ENCODE measurements at places on chromosomes 16 and 17. TPM values are rescaled to one million over a fixed set of nuclear protein-coding genes. Genes with fewer than 3 reads are reported as not detected.
A peak's percentile ranks its signal among the peaks of the same experiment; 100 is the strongest.

DNA sequence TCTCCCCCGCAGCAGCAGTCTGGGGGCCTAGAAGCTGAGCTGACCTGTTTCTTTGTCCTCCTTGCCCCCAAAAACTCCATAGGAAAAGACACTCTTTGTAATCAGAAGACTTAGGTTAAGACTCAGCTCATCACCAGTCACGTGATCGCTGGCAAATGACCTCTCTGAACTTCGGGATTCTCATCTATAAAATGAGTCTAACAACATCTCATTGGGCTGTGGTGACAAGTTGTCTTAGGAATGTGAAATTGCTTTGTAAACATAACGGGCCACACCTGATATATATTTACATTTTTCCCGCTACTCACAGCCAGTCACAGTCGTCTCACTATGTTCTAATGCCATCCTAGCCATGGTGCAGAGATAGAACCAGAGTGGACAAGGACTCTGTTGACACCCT is 86.0 kb upstream of the LHX1 start:
- no peak overlapping the region for H3K4me3 ChIP-seq
- H3K36me3 ChIP-seq: no peaks in the 10 kb centered on the region
- no peak overlapping the region for H3K27ac ChIP-seq
- H3K27me3 ChIP-seq: peaks cover 7% of the 10 kb centered on the region

The CHST4 gene
- total RNA-seq: not detected

GRCh38 chr16:64162613-64163375 is 959.1 kb downstream of the CDH11 start:
- no peaks in the 10 kb centered on the region for H3K36me3 ChIP-seq
- no peak overlapping the region for H3K4me3 ChIP-seq
- no peak overlapping the region for H3K27ac ChIP-seq
- H3K27me3 ChIP-seq: no peaks in the 10 kb centered on the region

- no peak overlapping the region for H3K27ac ChIP-seq
- peaks cover 43% of the 10 kb centered on the region for H3K27me3 ChIP-seq
- no peaks in the 10 kb centered on the region for H3K36me3 ChIP-seq
- H3K4me3 ChIP-seq: no peak overlapping the region
- DNase-seq: no peak
These were observed 2.5 kb downstream of the GUCY2D start for GRCh38 chr17:8004899-8005298.

DNA sequence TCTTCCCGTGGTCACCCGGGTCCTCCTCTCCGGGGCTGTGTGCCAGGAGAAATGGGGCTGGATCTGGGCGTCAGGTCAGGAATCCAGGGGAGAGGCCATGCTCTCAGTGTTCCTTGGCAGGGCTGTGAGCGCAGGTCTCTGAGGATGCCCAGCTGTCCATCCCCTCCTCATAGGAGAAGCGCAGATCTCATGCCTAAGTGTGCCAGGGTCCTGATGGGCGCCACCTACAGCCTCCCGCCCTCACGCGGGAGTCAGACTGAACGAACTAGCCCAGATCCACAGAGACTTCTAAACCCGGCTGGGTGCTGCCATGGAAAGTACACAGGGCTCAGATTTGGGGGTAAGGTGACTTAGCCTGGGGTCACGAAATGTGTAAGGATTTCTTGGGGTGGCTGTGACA is 24.3 kb downstream of the MGRN1 start:
- H3K4me1 ChIP-seq: peaks cover 35% of the 10 kb centered on the region
- DNase-seq: no peak
- no peak overlapping the region for H3K4me3 ChIP-seq
- peak overlapping the region; percentile 53 for H3K27ac ChIP-seq

The ERN1 gene
- 23.6 TPM for total RNA-seq

- no peak overlapping the region for H3K4me3 ChIP-seq
- no peak for DNase-seq
- H3K4me1 ChIP-seq: no peaks in the 10 kb centered on the region
- no peaks in the 10 kb centered on the region for H3K36me3 ChIP-seq
These were observed 37.6 kb upstream of the RPL38 start for GRCh38 chr17:74165797-74166365.

DNA sequence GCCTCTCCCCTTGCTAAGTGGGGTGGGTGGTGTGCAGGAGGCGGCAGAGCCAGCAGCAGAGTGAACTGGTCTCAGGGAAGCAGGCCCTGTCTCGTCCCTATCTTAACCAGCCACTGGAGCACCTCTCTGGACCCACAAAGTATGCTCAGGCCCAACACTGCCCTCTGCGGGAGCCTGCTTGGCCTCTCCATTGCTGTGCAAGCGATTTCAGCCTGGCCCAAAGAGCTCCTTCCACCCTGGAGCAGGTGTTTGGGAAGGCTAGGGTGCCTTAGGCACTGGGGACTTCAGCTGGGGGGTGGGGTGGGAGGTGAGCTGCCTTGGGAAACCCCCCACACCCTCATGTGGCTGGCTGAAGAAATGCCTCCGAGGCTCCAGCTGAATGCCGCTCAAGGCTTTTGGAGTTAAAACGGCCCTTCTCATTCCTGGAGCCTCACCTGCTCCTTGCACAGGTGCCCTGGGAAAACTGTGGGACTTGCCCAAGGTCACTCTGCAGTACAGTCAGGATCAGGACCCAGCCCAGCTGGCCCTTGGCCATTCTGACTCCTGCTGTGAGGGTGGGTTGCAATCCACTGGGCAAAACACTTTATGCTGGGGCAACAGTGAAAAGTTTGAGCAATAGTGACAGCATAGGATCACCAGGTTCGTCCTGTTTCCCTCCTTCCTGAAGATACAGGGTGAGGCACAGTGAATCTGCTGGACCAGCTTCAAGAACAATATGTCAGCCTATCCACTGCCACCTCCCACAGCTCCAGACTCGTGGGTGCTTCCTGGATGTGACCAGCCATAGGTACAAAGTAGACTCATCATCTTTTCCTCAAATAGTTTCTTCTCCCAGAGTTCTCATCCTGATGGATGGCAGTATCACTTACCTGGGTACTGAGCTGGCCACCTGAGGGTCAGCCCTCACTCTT is 5.9 kb upstream of the UBE2O start:
- H3K27ac ChIP-seq: no peak overlapping the region
- no peaks in the 10 kb centered on the region for H3K36me3 ChIP-seq
- DNase-seq: no peak
- H3K4me3 ChIP-seq: no peak overlapping the region
- no peaks in the 10 kb centered on the region for H3K27me3 ChIP-seq
- H3K4me1 ChIP-seq: peaks cover 1% of the 10 kb centered on the region

- H3K4me3 ChIP-seq: no peak overlapping the region
- no peak overlapping the region for H3K27ac ChIP-seq
- no peak for DNase-seq
These were observed 3.0 kb upstream of the CCL1 start for GRCh38 chr17:34366010-34366409.

DNA sequence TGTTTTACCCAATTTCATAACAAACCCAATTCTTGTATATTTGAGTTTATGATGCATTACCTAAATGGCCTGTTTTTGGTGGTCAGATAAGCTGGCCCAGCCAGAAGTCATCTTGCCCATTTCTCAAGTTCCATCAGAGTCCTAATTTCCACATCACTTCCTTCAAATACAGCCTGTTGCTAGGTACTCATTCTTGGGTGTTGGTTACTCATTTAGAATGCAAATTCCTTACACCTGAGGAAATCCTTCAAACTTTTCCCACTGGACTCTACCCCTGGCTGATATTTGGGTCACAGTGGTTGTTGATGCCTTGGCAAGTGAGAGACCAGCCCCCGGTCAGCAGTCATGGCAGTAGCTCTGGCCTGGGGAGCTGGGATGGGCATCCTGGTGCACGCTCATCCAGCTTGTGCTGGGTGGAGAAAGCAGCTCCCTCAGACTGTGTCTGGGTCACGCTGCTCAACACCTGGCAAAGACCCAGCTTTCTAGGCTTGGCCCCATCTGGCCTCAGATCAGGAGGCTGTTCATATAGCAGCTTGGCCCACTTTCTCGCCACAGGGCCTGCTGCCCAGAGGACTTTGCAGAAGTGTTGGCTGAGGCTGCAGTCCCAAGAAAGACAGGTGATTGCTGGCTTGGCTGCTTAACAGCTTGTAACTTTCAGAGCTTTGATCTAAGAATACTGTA is 25.8 kb downstream of the WSB1 start:
- peaks cover 32% of the 10 kb centered on the region for H3K36me3 ChIP-seq
- no peak overlapping the region for H3K27ac ChIP-seq
- no peak for DNase-seq
- no peaks in the 10 kb centered on the region for H3K4me1 ChIP-seq
- H3K4me3 ChIP-seq: no peak overlapping the region

- H3K4me3 ChIP-seq: no peak overlapping the region
- H3K27ac ChIP-seq: no peak overlapping the region
- no peaks in the 10 kb centered on the region for H3K27me3 ChIP-seq
- H3K36me3 ChIP-seq: no peaks in the 10 kb centered on the region
These were observed 11.6 kb upstream of the CES4A start for GRCh38 chr16:66976746-66977145.

DNA sequence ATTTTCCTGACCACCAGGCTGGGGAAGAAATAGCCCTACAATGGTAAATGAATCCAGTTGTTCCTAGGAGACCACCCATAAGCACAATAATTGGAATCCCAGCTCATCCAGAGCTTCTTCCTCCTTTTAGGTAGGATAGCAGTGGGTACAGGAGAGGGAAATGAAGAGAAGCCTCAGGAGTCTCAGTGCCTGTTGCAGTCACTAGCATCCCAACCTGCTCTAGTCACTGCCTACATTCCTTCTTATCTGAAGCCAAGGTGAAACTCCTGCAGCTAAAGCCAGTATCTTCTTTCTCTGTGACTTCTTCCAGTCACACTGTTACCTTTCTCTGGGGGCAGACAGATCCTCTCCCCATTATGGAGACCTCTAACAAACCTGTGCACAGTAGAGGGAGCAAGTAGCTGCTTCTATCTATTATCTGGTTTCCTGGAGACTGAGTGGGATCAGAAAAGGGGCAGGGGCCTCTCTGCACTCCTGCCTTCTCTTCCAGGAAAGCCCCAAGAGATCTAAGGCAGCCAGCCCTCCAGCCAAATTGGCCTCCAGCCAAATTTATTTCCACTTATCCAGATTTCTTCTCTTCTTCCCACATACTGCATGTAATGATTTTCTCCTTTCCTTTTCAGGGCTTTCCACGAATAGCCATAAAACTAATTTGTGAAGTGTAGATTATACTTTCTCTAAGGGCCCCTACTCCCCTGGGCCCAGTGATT is 85.5 kb downstream of the SSH2 start:
- no peak overlapping the region for H3K27ac ChIP-seq
- no peak overlapping the region for H3K4me3 ChIP-seq
- DNase-seq: no peak
- no peaks in the 10 kb centered on the region for H3K27me3 ChIP-seq
- H3K4me1 ChIP-seq: no peaks in the 10 kb centered on the region

DNA sequence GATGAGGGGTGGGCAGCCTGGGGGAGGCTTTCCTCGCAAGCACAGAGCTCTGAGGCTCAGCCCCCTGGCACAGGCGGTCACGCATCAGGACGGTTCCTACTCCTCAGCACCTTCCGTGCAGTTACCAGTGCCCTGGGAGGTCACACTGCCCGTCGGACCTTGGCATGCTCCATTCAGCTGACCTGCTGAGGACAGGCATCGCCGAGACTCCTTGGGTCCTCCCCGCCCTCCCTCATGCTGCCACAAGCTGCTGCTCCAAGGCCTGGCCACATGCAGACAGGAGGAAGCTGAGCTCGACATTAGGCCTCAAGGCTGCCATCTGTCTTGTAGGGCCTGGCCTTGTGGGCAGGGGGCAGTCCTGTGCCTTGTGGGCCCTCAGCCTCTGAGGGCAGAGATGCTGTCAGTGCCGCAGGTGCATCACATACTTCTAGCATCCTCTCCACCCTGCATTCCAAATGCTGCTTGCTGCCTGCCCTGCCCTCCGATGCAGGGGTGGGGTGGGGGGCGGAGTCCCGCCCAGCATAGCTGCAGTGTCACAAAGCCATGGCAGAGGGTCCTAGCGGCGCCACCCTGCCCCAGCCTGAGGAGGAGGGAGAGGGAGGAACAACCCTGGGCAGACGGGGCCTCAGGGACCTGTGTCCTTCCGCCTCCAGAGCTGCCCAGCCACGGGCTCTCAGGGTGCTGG is 9.3 kb downstream of the C16orf90 start:
- H3K36me3 ChIP-seq: no peaks in the 10 kb centered on the region
- no peak overlapping the region for H3K27ac ChIP-seq
- peaks cover 6% of the 10 kb centered on the region for H3K4me1 ChIP-seq
- H3K4me3 ChIP-seq: no peak overlapping the region

Data from naive thymus-derived CD8-positive, alpha-beta T cell (primary cell).